ENCODE measurements at places on chromosomes 4 and X.

DNA sequence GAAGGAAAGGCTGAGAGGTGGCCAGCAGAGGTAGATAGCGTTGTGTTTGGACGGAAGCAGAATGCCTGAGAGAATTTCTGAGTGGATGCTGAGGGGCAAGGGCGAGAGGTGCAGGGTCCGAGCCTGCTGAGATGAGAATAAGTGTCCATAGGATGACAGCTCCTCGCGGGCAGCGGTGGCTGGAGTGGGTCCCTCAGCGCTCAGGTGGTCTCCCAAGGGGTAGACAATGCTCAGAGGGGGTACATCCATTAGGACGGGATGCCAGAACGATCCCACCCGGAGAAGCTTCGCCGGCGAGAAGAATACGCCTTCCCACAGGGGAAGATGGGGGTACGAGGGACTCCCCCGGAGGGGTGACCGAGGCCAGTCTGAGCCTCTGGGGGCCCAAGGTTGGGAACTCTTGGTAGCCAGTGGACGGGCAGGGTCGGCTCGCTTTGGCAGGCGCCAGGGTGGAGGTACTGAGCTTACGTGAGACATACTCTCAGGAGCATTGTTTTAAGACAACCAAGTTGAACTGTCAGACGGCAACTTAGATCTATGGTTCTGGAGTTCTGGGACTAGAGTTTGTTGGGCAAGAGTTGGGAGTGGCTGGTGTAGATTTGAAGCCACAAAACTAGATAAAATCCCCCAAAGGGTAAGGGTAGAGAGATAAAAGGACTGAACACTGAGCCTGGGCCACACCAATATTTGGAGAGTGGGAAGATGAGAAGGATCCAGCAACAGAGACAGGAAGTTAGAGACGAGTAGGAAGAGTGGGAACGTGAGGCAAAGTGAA is 15.8 kb downstream of the BRCC3 start:
- no peak for DNase-seq

DNA sequence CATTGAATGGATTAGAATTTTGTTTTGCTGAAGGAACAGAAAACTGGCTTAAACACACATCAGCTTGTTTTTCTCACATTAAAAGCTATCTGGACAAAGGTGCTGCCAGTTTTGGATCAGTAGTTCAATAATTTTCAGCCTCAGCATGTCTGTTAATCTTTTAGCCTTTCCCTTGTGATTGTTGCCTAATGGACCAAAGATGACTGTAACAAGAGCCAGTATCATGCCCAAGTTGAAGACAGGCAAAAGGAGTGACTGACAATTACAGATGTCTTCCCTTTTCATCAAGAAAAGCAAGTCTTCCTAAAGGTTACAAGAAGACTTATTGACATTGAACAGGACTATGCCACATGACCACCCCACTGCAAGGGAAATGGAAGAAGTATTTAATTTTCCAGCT is 419.7 kb downstream of the MAPK10 start:
- DNase-seq, result no peak

- DNase-seq, result peak; percentile 18
Observed at GRCh38 chrX:150575419-150575814, 7.0 kb downstream of the MTM1 start.

DNA sequence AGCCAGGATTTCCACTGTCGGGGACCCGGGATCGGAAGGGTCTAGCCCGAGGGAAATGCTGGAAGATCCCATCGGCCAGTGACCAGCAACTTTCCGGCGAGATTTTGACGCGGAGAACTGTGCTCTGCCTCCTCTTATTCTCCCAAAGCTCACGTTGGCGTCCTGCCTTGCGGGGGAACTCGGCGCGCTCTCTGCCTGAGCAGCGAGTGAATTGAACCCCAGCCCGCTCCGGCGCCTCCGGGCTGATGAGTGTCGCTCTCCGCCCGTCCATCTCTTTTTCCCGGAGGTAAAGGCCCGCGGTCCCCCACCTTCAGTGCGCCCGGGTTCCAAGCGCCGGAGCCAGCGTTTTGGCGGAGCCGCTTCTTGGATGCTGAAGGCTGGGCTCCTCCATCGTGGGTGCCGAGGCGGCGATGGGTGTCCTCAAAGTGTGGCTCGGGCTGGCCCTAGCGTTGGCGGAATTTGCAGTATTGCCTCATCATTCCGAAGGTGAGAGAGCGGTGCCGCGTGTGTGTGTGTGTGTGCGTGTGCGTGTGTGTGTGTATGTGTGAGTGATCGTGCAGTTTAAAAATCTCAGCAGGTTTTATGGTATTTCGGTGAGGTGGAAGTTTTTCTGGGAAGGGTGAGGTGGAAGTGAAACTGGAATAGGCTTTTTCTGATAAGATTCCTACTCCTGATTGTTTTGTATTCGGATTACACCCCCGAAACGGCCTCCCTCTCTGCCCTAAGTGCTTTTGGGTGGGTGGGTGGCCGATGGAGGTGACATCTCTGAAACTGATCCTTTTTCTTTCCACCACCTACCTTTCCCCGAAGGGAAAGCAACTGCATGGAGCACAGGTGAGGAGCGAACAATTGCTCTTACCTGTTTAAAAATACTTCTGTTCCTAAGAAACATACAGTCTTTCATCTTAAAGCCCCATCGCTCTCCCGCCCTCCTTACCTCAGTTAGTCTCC is 752 bp downstream of the FRAS1 start:
- no peak for DNase-seq

DNA sequence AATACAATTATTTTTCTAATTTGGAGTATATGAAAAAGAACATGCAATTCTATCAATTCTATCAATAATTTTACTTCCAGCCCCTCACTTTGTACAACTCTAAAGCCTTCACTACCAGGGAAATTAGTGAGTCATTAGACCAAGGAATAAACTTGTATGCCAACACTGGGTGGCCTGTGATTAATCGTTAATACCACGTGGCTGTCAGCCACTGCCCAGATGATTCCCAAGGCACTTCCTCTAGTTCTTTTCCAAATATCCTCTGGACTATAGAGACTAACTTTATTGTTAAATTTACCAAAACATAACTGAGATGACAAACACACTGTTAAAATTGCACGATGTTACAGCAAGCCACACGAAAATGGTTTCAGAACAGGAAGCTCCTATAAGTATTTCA is 45.7 kb downstream of the MID1 start:
- DNase-seq, result no peak

DNA sequence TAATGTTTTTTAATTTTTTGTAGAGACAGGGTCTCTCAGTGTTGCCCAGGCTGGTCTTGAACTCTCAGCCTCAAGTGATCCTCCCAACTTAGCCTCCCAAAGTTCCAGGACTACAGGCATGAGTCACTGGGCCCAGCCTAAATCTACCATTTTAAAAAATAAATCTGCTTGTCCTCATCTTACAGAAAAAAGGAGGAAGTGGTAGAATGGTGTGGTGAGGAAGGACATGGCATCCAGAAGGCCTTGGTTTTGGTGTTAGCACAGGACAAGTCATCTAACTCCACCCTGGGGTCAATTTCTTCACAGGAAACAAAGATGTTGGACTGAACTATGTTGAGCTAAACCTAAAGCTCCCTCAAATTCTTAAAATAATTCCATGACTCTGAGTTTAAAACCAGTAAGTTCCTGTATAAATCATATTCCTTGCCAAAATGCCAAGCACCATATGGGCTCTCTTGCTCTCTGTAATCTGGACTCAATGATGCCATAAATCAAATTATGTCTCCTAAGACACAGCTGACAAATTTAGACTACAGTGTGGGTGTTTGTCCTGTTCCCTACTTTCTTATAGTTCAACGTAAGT is 253.9 kb upstream of the NOCT start:
- no peak for DNase-seq

DNA sequence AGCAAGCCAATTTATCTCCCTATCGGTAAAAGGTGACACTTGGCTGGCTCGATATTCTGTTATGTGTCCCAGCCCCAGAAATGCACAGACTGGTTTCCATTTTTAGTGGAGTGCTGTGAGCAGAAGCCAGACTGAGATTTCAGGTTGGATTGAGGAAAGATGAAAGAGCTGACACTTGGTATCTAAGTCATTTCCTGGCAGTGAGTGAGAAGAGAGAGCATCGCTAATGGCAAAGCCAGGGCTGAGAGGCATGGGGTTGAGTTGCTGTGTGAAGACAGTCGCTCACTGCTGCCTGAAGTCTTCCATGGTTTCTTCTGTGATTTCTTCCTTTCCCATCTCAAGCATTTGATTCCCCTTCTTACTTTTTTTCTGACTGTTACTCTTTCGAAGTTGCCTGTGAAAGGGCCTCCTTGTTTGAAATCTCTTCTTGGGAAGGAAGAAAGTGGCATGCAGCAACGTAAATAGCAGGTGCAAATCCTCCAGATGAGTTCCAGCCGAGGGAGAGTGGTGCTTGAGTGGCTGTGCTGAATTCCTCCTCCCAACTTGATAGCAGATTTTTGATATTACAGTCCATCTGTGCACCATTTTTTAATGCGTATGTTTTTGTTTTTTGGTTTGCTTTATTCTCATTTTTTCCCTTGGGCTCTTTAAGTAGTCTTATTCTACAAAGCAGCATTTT is 109.2 kb upstream of the LIMCH1 start:
- DNase-seq, result no peak

DNA sequence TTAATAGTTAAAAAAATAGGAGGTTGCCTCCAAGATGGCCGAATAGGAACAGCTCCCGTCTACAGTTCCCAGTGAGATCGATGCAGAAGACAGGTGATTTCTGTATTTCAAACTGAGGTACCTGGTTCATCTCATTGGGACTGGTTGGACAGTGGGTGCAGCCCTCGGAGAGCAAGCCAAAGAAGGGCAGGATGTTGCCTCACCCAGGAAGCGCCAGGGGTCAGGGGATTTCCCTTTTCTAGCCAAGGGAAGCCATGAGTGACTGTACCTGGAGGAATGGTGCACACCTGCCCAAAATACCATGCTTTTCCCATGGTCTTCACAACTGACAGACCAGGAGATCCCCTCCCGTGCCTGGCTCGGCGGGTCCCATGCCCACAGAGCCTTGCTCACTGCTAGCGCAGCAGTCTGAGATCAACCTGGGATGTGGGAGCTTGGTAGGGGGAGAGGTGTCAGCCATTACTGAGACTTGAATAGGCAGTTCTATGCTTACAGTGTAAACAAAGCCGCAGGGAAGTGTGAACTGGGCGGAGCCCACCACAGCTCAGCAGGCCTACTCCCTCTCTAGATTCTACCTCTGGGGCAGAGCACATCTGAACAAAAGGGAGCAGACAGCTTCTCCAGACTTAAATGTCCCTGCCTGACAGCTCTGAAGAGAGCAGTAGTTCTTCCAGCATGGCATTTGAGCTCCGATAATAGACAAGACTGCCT is 47.5 kb downstream of the PPA2 start:
- no peak for DNase-seq

DNA sequence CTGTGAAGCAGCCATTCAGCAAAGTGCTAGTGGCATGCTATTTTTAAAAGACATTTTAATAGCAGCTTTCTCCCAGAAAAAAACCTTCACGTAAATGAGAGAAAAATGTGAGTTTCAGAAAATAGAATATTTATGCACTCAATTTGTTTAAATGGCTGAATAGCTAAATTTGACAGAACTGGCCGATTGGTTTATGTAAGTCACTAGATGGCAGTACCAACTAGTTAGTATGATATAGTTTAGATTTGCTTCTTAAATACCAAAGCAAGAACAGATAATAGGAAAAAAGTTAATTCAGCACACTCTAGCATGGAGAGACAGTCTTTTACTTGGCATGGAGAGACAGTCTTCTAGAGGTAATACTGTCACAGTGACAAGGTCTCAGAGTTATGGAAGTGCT is 250.1 kb downstream of the SNCA start:
- no peak for DNase-seq

DNA sequence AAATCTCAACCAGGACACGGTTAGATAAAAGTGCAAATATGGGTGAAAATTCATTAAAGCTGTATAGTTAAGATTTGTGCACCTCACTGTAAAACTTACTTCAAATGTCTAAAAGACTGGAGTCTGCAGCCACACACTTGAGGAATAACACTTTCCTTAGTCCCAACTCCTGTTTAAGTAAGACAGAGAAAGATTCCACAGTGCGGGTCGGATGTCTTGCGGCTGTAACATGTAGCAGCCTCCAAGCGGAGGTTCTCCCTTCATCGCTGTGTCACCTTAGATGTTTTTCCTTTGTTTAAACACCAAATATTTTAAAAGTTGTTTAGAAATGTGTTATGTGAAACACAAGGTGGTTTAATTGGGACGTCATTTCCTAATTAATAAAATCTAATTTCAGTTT is 905 bp upstream of the MAEA start:
- DNase-seq, result no peak

DNA sequence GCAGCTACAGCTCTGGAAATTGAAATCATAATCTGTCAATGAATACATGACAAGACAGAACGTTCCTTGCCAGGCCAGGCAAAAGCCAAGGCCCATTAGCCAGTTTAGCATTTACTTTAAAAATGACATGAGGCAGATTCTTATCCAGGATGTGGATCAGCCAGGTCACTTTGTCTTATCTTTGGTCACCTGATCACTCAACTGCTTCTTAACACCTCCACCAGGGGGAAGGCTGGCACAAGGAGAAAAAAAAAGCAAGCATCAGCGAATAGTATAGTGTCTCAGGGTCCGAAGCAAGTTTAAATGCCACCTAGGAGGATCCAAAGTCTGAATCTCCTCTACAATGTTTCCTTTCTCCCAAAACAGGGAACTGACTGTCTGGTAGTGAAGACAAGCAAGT is 18.8 kb downstream of the ATP1B4 start:
- DNase-seq, result no peak

- no peak for DNase-seq
Observed at GRCh38 chr4:5037553-5038551, 13.4 kb upstream of the STK32B start.

GRCh38 chr4:113449410-113449974 is 312.0 kb downstream of the CAMK2D start:
- no peak for DNase-seq

DNA sequence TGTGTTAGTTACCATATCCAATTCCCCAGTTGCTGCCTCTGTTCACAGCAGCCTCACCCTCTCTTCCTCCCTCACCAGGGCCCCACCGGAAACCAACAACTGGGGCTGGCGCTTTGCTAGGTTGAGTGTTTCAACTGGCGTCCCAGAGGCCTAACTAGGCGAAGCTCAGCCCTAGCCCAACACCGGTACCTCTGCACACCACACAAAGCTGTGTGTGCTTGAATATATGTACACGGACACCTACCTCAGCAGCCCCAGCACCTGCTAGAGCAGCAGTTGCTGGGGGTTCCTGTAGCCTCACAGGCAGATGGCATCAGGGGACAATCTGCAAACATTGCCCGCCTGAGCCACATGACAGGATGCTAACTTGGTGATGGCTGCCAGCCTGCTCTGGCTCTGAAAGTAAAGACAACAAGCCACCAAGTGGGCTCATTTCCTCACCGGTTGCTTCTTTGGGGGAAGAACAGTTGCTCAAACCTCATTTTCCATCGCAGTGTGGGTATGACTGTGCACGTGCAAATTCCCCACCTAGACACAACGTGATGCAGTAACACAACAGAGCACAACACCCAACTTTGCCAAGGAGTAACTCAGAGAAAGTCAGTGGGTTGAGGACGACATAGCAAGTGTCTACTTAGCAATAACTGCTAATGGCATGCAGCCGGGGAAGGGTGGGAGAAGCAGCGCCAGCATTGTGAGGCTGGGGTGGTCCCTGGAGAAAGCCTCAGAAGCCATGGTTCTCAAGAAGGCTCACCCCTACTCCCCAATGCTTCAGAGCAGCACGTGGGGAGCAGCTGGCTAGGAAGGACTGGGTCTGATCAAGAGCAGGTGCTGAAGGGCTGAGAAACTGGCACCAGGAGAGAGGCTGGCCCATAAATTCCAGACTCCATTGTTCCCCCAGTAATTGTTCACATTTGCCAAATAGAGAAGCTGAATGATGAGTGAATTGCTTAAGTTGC is 139.5 kb downstream of the SH3KBP1 start:
- peak; percentile 20 for DNase-seq
